SJSA1 (cell line): ENCODE measurements at places on chromosomes 6 and 20. TPM values are rescaled to one million over a fixed set of nuclear protein-coding genes. Genes with fewer than 3 reads are reported as not detected.
A peak's percentile ranks its signal among the peaks of the same experiment; 100 is the strongest.

GRCh38 chr6:137076277-137077068 lies 31.7 kb upstream of the IL20RA start:
- no peak overlapping the region for H3K27ac ChIP-seq
- no peaks in the 10 kb centered on the region for H3K4me1 ChIP-seq
- H3K27me3 ChIP-seq: no peaks in the 10 kb centered on the region

SLC35F1 gene
- 0.05 TPM in 1 of 2 replicates, not detected in the other for total RNA-seq

PNPLA1 gene
- not detected in 2 replicates for total RNA-seq

- H3K27me3 ChIP-seq: no peaks in the 10 kb centered on the region; the same call in 1 of the 2 replicates
- peaks cover 12% of the 10 kb centered on the region for H3K4me1 ChIP-seq
- no peak overlapping the region for H3K4me3 ChIP-seq
- no peaks in the 10 kb centered on the region for H3K36me3 ChIP-seq
- DNase-seq: no peak
These were observed 111.2 kb upstream of the RIPOR2 start for GRCh38 chr6:25046942-25047341.

PRDM13 gene
- total RNA-seq: not detected in 2 replicates

DNA sequence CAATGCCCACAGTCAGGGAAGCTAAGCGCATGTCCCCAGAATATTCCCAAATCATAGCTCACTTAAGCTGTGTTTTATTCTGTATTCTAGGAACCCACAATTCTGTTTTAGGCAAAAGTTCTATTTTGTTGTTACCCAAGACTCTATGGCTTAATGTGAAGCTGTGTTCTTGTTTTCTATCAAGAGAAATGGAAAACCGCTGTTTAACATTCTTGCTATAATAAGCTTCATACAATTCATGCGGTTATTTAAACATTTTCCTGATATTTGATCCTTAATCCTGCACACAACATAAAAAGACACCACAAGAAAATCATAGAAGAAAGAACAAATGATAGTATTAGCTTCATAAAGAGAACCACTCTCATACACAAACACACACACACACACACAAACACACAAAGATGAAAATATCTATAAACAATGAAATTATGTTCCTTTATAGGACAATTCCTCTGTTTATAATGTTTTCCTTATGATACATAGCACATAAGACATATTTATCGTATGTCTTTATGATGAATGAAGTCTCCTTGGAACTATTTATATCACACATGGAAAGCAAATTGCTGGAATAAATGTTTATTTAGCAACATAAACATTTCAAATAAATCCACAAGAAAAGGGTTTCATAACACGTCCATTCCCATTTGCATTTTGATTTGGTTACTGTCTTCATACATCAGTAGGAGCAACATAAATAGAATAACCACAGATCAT lies 16.4 kb upstream of the COL21A1 start:
- no peak overlapping the region for H3K4me3 ChIP-seq
- H3K27me3 ChIP-seq: no peaks in the 10 kb centered on the region
- no peaks in the 10 kb centered on the region for H3K36me3 ChIP-seq
- H3K4me1 ChIP-seq: peaks cover 4% of the 10 kb centered on the region; the same call in 1 of the 2 replicates
- DNase-seq: no peak
- no peak overlapping the region for H3K27ac ChIP-seq

DNA sequence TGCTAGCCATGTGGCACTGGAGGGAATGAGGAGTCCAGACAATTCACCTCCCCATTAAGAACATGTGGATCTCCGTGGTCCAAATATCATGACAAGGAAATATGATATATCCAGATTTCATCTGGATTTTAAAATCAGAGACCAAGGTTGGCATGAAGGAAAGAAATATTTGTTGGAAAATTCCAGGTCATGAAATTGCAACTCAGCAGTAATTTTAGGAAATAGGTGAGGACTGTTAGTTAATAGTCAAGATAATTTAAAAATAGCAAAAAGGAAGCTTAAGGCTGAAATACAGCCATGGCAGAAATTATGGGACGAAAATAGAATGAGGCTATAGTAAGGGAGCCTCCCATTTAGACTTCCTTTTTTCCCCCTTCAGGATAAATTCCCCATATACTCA lies 26.9 kb downstream of the DEFB114 start:
- no peak for DNase-seq
- no peak overlapping the region for H3K4me3 ChIP-seq
- no peaks in the 10 kb centered on the region for H3K36me3 ChIP-seq
- no peaks in the 10 kb centered on the region for H3K4me1 ChIP-seq

DNA sequence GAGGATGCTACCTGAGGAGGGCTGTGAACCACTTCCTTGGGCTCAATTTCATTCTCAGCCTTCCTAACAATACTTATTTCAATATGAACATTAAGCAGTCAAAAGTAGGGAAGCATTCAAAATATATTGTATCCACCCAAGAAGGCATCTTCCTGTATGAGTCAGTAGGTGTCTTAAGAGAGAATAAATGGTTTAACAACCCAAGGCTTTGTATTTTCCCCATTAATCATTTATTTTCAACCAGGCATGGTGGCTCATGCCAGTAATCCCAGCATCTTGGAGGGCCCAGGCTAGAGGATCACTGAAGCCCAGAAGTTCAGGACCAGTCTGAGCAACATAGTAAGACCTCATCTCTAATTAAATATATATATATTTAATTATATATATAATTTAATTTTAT lies 74.5 kb upstream of the MARCKS start:
- DNase-seq: no peak
- no peaks in the 10 kb centered on the region for H3K27me3 ChIP-seq
- no peak overlapping the region for H3K27ac ChIP-seq
- no peaks in the 10 kb centered on the region for H3K36me3 ChIP-seq
- H3K4me1 ChIP-seq: peaks cover 2% of the 10 kb centered on the region

- H3K36me3 ChIP-seq: no peaks in the 10 kb centered on the region
- H3K4me1 ChIP-seq: peaks cover 5% of the 10 kb centered on the region; the same call in 1 of the 2 replicates
- H3K4me3 ChIP-seq: no peak overlapping the region
- H3K27me3 ChIP-seq: no peaks in the 10 kb centered on the region
- H3K27ac ChIP-seq: no peak overlapping the region
These were observed 10.6 kb upstream of the ELOVL2 start for GRCh38 chr6:11054722-11055121.

PRR18 gene
- total RNA-seq: 0.76 and 1.0 TPM in 2 replicates

DNA sequence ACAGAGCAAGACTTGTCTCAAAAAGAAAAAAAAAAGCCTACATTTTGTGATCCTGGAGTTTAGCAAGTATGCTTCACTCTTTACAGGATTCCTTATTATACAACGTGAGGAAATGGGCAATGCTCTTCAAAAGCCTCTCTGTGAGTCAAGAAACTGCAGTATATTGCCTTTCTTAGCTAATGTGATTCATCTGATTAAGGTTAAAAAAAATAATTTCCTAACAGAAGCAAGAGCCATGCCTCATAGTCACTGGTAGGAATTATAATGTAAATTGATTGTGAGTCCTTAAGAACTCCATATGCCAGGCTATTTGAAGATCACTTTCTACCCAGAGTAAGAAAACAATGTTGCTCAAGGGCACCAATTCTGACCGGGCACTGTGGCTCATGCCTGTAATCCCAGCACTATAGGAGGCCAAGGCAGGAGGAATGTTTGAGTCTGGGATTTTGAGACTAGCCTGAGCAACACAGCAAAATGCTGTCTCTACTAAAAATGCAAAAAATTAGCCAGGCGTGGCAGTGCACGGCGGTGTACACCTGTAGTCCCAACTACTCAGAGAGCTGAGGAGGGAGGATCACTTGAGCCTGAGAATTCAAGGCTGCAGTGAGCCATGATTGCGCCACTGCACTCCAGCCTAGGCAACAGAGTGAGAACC lies 43.3 kb downstream of the SLC26A8 start:
- no peak overlapping the region for H3K4me3 ChIP-seq
- DNase-seq: no peak
- H3K27me3 ChIP-seq: peaks cover 9% of the 10 kb centered on the region; the same call in 1 of the 2 replicates
- H3K36me3 ChIP-seq: no peaks in the 10 kb centered on the region

DNA sequence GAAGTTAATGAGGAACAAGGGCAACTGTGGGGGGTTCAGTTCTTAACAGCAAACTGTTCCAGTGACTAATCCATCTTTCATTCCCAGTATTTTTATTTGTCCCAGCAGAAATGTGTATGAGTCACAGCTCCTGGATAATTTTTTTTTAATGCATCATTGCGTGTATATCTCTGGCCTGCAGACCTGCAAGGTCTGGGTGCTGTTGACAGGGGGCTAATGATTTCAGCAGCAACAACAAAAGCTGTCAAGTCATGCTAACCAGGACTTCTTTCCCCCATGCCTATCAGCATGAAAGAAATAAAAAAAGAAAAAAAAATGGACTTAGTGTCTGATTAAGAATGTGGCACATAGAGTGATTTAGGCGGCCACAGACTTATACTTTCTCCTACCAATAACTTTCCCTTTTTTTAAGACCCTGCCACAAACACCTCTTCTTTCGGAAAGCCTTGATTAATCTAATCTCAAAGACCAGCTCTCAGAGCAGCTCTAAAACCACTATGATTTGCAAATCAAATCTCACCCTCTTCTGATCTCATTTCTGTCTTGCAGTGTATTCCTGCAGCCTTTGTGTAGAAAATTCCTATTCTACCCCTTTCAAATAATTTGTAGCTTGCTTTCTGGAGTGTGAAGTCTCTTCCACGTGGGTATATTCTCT lies 14.2 kb upstream of the PREX1 start:
- H3K27ac ChIP-seq: peak overlapping the region; percentile 80
- no peak overlapping the region for H3K4me3 ChIP-seq
- peak; percentile 85 for DNase-seq
- no peaks in the 10 kb centered on the region for H3K36me3 ChIP-seq

- H3K27me3 ChIP-seq: no peaks in the 10 kb centered on the region
- peak; percentile 66 for DNase-seq
- peaks cover 44% of the 10 kb centered on the region for H3K4me1 ChIP-seq
- peak overlapping the region; percentile 62 for H3K27ac ChIP-seq
- no peak overlapping the region for H3K4me3 ChIP-seq
- H3K36me3 ChIP-seq: no peaks in the 10 kb centered on the region
These were observed 14.8 kb upstream of the CALHM6 start for GRCh38 chr6:116446399-116446798.

DNA sequence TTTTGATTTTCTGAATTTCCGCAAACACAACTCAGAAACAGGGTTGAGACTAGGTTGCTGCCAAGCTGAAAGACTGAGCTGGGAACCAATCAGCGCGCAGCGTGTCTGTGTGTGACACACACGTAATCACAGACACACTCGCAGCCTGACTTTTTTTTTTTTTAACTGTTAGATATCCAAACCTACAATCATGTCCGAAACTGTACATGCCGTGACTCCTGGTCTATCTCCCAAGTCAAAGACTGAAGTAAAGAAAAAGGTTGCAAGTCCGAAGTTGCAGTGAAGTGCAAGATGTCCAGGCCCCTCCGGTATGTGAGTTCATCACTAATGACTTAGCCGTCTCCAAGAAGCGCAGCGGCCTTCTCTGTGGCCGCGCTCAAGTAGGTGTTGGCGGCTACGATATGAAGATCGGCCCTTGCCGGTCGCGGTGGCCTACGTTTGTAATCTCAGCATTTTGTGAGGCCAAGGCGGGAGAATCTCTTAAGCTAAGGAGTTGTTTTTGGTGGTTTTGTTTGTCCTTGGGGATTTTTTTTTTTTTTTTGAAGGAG lies 108.2 kb downstream of the HFE start:
- DNase-seq: peak; percentile 94
- no peaks in the 10 kb centered on the region for H3K27me3 ChIP-seq
- peak overlapping the region; percentile 71 for H3K27ac ChIP-seq
- H3K4me1 ChIP-seq: peaks cover 10% of the 10 kb centered on the region

DNA sequence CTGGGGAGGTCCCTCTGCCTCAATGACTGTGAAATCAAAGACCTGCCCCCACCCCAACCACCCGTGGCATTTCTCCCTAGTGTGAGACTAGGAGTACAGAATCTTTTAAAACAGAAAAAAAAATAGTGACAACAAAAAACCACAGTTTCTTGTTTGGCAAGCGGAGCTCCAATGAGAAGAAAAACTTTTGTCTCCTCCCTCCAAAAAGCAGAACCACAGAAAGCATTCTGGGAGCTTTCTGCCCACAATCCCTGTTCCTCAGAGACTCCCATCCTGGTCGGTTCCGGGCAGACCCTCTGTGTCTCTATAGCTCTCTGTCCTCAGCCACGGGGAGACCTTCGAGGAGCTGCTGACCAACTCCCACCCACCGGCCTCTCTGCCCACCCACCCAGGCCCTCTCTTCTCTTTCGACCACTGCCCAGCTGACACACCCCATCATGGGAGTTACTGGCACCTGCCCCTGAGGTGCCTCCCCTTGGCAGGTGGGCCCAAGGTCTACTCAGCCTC lies 4.9 kb downstream of the PREX1 start:
- no peak overlapping the region for H3K27ac ChIP-seq
- H3K36me3 ChIP-seq: peaks cover 6% of the 10 kb centered on the region; the same call in 1 of the 2 replicates
- DNase-seq: no peak
